Adipose tissue (tissue), 3 donors: ENCODE measurements at places on chromosomes 5 and 9. TPM values are rescaled to one million over a fixed set of nuclear protein-coding genes. Genes with fewer than 3 reads are reported as not detected.

Gene CNTNAP3
- 2.7 TPM for polyA plus RNA-seq

Gene CCL21
- 74.7 TPM for polyA plus RNA-seq

Gene ATP10B
- 1.8 TPM for polyA plus RNA-seq

Gene PDGFRB
- 102 TPM for polyA plus RNA-seq

Gene MCC
- polyA plus RNA-seq: 8.0 TPM

Gene INSL6
- not detected for polyA plus RNA-seq

Gene FAM163B
- polyA plus RNA-seq: not detected

Gene CDHR2
- polyA plus RNA-seq: 0.11 TPM

Gene TAF11L13
- not detected for polyA plus RNA-seq

Gene PCDHB14
- polyA plus RNA-seq: 1.3 TPM

Gene TXNDC8
- polyA plus RNA-seq: not detected

Gene GAS1
- polyA plus RNA-seq: 67.1 TPM

Gene ZNF346
- 5.3 TPM for polyA plus RNA-seq

Gene TEX53
- polyA plus RNA-seq: not detected

Gene NMUR2
- not detected for polyA plus RNA-seq
